AML-193 (cell line): ENCODE measurements at places on chromosomes 4 and X.

DNA sequence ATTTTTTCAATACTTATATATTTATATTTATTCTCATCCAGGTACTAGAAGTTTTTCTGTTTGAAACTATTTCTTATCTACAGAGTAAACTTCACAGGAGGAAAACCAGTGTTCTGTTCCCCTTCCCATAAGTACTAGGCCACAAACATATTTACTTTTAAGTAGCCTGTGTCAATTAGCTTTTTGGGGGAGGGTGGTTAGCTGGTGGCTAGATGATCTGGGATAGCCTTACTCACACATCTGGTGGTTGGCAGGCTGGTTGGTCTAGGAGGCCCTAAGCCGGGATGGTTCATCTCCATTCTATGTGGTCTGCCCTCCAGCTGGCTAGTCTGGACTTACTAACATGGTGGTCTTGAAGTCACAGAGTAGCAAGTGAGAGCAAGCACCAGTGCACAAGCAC lies 6.2 kb downstream of the JADE3 start:
- no peak for DNase-seq

DNA sequence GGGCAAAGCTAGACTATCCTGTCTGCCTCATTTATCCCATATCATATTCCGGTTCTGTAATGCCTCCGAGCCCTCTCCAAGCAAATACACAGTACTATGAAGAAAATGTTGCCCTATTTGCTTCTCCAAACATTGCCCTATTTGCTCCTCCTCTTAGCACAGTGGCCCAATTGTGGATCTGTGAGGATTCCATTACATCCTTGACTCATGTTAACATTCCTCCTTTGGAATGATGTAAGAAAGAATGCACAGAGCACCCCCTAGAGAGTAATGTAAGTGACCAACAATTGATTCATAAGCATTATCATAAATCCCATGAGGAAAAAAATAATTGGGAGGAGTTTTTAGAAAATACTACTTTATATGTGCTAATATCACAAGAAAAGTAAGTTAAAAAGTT lies 11.3 kb upstream of the BTC start:
- no peak for DNase-seq

- DNase-seq = no peak
Measured at GRCh38 chr4:88041626-88042025, 34.2 kb downstream of the PKD2 start.

GRCh38 chr4:124025428-124025827 lies 628.8 kb downstream of the SPRY1 start:
- DNase-seq = no peak

DNA sequence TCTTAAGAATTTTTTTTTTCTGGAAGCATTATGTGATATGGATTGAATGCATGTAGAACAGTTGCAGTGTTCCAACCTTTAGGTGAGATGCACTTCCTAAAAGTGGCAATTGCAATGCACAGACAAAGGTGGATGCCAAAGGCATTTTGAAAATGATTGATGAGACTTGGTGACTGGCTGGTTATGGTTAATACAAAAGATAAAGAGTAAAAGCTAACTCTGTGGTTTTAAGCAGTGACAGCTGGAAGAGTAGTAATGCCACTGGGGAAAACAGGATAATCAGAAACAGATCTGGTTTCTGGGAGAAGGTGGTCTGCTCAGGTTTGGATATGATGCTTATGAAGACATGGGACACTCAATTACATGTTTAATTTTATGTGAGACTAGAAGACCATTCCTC lies 345.6 kb downstream of the RPA4 start:
- no peak for DNase-seq

- DNase-seq = no peak
Measured at GRCh38 chr4:109999585-109999912, 86.9 kb downstream of the EGF start.

GRCh38 chr4:144954230-144954629 lies 143.8 kb downstream of the ANAPC10 start:
- DNase-seq = no peak

DNA sequence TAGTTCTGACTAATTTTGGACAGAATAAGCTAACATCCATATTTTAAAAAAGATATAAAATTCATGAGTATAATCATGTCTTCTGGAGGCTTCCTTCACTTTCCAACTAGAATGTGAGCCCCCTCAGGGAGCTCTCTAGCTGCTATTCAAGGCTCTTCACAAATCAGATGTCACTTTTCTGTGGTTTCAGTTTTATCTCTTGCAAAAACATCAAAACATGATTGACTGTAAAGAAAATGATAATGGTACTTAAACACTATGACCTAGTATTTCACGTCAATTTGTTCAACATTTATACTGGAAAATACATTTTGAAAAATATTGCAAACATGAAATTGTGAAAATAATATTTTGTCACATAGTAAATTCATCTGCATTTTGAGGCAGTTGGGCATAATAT lies 234.2 kb downstream of the UNC5C start:
- DNase-seq = no peak

DNA sequence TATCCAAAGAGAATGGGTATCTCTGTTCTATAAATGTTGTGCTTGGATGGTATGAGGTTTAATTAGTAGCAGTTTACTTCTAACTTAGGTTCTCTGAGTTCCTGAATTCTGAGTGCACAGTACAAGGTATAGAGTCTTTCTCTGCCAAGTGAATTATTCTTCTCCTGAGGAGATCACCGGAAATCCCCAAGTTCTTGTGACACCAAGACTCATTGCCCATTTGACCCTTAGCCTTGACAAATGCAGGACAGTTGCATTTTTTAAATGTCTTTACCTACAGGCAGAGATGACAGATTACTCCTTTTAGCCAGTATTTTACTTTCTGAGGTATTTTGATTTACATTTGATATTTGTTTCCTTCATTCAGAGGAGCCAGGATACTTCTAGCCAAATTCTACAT lies 72.9 kb downstream of the MAOA start:
- no peak for DNase-seq

GRCh38 chr4:99635601-99636000 lies 22.0 kb downstream of the C4orf54 start:
- DNase-seq = no peak

GRCh38 chr4:117447925-117448324 lies 362.5 kb upstream of the TRAM1L1 start:
- no peak for DNase-seq

GRCh38 chr4:53713296-53713695 lies 122.0 kb upstream of the LNX1 start:
- DNase-seq = no peak

- peak; percentile 59 for DNase-seq
Measured at GRCh38 chrX:78327370-78328086, at the start of gene CYSLTR1. Gene CYSLTR1 (minus strand): TSS chrX:78327611. CDS start chrX:78273746, 53,865 bp downstream.

DNA sequence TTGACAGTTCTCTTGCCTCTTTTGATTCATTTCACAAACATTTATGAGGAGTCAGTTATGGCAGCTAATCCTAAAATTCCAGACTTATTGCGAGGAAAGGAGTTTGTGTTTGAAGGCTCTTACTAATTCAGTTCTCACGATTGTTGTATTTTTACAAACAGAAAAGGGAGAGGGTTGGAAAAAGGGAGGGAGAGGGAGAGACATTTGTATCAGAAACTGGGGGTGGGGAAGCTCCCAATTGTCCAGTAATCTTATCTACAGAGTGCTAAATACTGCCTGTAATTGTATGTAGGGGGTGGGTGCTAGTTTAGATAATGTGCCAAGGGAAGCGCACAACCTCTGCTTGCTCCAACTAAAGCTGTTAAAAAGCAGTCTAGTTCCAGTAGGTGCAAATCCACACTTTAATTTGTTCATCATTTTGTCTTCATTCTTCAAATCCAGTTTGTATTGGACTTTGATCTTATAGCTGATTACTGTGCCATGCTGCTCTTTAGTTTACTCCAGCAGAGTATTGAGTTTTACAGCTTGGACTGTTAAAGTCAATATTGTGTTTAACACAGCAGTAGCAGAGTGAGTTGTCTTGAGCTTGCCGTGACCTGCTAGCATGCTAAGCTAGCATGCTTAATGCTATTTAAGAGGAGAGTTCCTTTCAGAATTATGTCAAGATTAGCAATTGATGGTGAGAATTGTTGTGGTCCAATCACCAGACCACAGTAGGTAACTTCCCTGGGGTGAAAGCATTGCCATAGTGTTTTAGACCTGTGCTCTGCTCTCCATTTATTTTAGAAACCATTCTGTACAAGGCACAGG lies 13.9 kb downstream of the FNIP2 start:
- no peak for DNase-seq

DNA sequence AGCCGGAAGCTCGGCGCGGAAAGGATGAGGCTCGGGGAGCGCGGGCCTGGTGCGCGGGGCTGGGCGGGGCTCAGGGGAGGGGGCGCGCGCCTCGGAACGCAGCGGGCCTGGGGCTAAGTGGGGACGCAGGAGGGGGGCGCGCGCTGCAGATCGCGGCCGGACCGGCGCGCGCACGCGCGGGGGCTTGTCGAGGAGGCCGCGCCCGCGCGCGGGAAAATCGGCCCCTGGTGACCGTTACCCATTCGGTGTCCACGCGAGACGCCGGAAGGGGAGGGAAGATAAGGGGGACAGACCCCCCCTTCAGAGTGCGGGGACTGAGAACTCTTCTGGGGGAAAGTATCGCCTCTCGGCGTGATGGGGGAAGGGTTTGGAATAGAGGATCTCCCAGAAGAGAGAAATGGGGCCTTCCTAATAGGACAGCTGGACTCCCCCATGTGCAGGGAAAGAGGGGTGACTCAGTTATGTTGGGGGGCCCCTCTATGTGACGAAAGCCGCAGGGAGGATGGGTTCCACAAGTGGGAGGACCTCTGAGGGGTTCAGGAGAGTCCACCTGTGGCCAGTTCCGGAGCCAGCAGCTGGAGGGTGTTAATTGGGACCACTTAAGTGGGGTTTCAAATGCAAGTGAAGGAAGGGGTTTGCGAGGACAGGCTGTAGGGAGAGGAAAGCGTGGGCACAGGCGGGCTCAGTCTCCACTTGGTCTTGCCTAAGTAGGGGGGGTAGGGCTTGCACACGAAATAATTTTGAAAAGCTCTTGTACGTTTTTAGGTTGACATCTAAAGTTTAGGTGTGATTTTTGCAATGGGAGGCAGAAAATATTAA lies 584 bp downstream of the SUV39H1 start:
- peak; percentile 5 for DNase-seq

DNA sequence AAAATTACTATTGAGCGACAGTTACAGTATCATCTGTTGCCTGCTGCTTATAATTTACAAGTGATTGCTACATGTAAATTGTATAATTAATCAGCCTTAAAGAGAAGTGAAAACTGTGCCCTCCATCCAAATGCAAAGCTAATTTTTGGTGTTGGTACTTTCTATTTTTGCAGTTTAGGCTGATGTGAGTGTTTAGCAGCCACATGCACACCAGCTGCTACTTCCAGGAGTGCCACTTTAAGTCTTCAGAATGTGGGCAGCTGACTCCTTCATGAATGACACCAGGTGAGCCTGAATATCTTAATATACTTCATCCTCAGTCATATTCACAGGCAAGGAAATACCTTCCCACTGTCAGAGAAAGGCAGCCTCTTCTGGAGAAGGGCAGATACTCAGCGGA lies 149.8 kb upstream of the RASGEF1B start:
- no peak for DNase-seq

- DNase-seq = no peak
Measured at GRCh38 chrX:145821898-145822571, 4.4 kb downstream of the SLITRK2 start.

GRCh38 chr4:68076194-68076593 lies 53.5 kb downstream of the TMPRSS11F start:
- no peak for DNase-seq

DNA sequence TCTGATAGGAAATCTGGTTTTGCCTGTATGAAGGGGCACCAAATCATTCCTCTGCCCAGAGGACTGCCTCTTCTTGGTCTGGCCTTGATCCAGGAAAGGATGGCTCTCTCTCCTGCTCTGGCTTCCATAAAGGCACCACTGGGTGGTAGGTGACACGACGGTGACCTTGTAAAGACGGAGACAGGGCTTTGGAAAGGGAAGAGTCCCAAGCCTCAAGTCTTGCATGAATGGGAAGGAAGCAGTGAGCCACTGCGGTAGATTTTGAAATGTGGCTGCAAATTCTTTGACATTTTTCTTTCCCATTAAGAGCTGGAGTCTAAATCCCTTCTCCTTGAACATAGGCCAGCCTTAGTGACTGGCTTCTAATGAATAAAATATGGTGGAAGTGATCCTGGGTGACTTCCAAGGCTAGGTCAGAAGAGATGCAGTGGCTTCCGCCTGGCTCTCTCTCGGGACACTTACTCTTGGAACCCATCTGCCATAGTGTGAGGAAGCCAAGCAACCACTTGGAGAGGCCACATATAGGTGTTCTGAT lies 347.4 kb downstream of the BCOR start:
- DNase-seq = peak; percentile 43

- DNase-seq = no peak
Measured at GRCh38 chr4:127250577-127250976, 382.2 kb upstream of the INTU start.

DNA sequence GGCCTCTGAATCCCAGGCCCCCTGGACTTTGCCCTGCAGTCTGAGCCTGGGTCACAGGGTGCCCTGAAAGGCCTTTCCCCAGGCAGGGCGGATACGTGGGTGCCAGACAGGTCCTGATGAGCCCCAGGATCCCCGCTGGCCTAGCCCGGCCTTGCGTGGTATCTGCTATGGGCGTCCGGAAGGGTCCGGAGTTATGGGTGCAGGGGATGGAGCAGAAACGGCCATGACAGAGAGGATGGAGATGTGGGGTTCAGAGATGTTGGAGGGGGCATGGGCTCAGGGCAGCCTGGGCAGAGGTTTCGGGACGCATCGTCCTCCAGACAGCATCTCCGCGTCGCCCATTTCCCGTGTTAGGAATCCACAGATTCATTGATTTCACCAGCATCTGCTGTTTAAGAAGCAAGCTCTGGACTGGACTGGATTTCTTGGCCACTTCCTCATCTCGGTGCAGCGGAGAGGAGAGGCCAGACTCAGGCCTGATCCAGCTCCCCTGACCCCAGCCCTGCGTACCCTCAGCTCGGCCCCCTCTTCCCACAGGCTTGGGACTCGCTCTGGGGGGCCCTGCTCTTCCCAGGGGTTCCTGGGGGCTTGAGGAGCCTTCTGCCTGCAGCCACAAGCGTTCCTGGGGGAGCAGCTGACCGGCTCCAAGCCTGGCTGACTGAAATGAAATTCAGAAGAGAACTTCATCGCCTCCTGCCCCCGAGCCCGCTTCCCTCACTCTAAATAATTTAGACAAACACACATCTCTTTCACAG lies 86.9 kb upstream of the ADRA2C start:
- no peak for DNase-seq

GRCh38 chrX:29587107-29587506 lies 628.3 kb upstream of the MAGEB2 start:
- no peak for DNase-seq

DNA sequence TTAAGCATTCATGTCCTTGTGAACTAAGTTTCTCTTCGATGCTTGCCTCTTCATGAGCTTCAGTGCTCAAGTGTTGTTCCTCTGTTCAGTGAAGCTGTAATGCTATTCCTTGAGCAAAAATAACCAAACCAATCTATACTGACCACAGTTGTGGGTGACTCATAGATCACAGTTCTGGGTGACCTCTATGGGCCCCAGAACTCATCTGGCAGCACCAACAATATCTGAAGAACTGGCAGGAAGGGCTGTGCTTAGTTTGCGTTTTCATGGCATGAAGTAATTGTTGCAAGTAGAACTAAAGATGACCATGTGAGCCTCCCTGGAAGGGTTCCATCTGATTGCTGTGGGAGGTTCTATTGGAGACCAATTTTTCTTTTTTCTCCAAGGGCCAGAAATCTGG lies 106.2 kb downstream of the CCNG2 start:
- DNase-seq = no peak

- no peak for DNase-seq
Measured at GRCh38 chr4:158578476-158578875, 56.8 kb downstream of the RXFP1 start.

- no peak for DNase-seq
Measured at GRCh38 chr4:90198086-90198847, 71.1 kb downstream of the CCSER1 start.
